NCI-H1092 (cell line): ENCODE measurements at places on chromosomes 12 and 14.

DNA sequence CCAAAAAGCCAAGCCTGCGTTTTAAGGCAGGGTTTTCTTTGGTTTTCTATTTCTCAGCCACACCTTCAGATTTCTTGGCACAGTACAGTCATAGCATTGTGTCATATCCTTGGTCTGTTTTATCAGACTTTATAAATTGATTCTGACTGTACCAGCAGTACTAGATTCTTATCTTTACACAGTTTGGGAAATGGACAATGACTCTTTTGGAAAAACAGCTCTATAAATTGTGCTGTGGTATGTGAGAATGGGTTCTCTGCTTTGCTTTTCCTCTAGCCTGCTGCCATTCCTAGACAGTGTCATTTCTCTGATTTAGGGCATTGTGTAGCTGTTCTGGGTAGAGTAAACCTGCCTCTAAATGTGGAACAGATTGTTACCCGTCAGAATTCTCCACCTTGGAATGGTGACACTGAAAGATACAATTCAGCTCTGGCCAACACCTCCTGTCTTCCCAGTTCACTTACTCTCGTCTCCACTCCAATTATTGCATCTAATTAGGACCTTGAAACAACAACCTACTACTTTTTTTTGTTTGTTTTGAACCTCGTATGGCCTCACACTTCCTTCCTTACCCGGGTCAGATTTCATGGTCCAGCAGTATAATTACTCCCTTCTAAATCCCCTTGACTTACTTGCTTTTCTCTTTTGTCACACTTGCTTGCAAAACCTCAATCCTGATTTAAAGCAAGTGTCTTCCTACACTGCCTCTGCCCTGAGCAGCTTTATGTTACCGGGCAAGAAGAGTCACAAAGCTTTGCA lies 226.3 kb downstream of the ERC1 start:
- DNase-seq, result no peak

DNA sequence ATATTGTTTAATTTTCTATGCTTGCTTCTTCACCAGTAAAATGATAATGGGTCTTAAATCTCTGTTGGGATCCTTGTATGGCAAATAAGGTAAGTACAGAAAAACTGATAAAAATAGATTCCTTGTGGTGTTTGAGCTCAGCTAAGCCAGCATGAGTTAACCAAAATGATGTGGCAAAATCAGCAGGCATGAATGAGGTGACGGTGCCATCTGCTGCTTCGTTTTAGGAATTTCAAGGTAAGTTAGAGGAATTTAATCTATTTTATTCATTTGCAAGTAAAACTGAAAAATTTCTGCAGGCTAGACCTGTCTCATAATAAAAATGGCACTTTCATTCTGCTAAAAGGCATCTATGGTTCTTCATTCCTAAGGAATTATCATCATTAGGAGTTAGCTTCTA lies 10.0 kb upstream of the CLEC7A start:
- no peak for DNase-seq

DNA sequence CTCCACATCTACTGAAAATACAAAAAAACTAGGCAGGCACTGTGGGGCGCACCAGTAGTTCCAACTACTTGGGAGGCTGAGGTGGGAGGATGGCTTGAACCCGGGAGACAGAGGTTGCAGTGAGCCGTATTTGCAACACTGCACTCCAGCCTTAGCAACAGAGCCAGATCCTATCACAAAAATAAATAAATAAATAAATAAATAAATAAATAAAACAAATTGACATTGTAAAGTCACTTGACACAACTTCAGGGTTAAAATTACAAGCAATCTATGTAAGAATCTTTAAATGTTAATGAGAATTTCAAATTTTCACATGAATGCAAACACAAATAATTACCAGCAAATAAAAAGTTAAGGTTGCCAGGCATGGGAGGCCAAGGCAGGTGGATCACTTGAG lies 11.1 kb downstream of the ATXN2 start:
- DNase-seq, result no peak

GRCh38 chr12:100141666-100141997 lies 1.0 kb downstream of the BLTP3B start:
- no peak for DNase-seq

GRCh38 chr12:47377414-47378221 lies 297.9 kb upstream of the AMIGO2 start:
- DNase-seq, result no peak

DNA sequence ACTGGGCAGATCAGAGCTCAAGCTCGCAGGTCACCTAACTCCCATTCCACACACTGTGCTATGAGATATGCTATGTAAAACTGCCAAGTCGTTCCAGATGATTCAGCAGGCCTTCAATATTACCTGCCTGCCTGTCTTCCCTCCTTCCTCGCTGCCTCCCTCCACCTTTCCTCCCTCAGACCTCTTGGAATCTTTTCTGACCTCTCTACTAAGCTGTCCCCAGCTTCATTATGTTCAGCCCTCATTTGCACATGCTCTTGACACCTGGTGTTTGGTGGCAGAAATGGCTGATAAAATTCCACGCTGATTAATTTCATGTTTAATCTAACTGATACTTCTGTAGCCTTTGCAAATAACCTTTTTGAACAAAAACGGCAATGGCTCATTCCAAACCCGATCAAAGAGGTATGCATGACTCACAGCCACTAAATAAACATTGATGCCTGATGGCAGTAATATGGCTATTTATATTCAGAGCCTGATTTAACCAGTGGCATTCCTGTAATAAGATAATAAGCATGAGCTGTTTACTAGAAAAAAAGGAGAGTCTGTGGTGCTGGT lies 130.8 kb upstream of the EGLN3 start:
- DNase-seq, result no peak

DNA sequence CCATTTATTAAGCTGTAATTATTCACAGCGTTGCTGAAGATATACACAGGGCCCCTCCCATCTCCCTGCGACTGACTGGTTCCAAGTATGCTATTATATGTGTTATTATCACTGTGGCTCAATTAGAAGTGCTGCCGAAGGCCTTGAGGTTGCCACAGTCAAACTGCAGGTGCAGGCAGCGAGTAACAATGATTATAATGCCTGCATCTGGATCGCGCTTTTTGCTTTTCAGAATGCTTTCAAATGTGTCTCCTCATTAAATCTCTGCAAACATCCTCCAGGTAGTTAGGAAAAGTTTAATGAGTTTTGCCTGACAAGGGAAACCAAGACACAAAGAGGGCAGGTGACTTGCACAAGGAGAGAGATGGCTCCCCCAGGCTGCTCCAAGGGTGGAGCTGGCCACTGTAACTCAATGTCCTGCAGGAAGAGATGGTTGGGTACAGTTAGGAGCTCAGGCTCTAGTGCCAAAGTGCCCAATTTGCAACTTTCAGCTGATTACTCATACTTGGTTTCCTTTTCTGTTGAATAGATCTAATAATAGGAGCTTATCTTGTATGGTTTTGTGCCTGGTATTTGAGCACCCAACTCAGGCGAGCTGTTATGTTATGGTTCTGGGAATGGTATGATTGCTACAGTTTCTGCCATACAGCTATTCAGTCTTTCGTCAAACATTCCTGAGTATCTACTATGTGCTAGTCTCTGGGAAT lies 1.7 kb upstream of the SYNE3 start:
- no peak for DNase-seq

GRCh38 chr12:11897923-11898322 lies 172.8 kb upstream of the BCL2L14 start:
- DNase-seq, result no peak

GRCh38 chr12:10641735-10642500 lies 28.5 kb upstream of the MAGOHB start:
- no peak for DNase-seq

DNA sequence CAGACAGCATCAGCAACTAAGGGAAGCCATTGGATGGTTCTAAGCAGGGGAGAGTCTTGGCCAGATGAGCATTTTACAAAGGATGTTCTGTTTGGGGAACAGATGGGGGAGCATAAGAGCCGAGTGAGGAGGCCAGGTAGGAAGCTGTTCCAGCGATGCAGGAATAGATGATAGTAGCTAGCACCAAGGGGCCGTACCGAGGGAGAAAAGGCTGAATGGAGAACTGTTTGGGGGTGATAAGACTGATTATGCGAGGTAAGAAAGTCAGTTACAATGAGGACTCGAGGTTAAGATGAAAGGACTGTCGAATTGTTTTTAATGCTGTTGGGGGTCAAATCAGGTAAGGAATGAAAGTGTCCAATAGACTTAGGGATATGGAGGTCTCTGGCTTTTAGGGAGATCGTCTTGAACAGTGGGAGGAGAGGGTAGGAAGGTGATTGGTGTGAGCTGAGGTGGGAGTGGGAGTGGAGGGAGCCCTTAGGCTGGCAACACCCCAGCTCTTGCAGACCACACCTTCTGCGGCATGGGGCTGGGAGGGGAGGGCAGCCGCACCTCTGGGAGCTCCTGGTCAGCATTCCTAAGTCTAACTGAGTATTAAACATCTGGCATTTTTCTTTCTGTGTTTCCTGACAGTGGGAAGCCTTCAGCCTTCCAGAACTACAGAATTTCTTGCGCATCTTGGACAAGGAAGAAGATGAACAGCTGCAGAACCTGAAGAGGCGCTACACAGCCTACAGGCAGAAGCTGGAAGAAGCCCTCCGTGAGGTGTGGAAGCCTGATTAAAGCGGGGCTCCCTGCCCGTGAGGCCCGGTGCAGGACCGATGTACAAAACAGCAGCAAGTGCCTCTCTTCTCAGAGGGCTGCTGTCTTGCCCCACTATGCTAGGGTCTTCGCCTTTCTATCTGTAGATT lies 64.8 kb downstream of the GNS start:
- DNase-seq, result no peak

GRCh38 chr12:68349220-68349621 lies 17.1 kb upstream of the MDM1 start:
- no peak for DNase-seq

DNA sequence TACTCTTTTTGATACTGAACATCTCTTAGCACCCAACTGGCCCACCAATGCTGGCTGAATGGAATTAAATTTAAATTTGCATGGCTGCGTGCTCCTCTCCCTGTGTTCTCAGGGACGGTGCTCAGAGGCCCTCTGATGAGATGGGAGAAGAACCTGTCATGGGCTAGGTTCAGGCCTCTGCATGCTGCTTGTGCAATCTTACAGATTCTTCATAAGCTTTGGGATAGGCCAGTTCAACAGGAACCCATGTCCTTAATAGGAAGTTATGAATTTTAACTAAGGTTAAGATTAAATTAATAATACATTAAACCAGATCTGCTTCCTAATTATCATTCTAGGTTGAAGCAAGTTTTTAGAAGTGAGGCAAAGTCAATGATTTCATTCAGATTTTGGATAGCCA lies 119.7 kb upstream of the LRIG3 start:
- no peak for DNase-seq

DNA sequence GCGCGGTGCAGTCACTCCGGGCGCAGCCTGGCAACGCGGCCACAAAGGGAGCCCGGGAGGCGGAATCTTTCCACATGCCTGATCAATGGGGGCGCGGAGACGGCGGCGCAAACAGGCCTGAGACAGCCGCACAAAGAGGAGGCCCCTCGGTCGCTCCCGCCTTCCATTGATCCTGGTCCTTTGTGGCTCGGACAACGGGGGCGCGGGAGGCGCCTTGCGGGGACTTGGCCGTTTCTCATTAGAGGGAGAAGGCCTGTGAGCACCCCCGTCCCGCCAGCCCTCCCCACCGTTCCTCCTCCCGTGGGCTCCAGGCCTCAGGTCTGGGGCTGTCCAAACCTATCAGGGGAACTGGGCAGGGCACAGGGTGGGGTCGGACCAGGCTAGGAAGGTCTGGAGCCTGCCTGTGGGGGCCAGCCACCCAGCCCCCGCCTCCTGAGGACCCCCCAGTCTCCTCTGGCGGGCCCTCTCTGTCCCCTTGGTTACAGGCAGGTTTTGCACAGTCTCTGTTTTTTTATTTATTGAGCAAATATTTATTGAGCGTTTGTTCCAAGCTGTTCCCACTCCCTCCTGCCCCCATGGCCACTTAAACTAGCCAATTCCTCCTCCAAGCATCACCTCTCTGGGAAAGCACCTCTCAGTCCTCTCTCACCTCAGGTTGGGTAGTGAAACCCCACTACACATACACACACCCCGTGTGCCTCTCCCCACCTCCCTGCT lies 29.0 kb upstream of the MSI1 start:
- no peak for DNase-seq

- peak; percentile 63 for DNase-seq
These were observed 885.8 kb upstream of the TMEM132C start for GRCh38 chr12:127381043-127381668.

DNA sequence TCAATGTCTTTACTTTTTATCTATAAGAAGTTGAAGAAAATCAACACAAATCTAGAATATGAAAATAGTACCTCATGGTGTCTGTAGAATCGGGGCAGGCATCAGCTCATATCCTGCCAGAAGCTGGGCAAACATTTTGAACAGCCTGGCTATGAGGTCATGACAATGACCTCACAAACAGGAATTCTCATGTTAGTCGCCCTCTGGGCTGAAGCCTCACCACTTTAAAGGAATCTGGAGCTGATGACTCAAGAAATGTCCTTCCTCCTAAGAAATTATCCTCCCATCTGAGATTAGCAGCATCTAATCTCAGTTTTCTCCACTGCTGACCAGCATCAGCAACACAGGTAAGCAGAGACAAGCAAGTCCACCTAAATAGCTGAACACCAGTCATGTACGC lies 27.1 kb downstream of the CLIP1 start:
- DNase-seq, result no peak

DNA sequence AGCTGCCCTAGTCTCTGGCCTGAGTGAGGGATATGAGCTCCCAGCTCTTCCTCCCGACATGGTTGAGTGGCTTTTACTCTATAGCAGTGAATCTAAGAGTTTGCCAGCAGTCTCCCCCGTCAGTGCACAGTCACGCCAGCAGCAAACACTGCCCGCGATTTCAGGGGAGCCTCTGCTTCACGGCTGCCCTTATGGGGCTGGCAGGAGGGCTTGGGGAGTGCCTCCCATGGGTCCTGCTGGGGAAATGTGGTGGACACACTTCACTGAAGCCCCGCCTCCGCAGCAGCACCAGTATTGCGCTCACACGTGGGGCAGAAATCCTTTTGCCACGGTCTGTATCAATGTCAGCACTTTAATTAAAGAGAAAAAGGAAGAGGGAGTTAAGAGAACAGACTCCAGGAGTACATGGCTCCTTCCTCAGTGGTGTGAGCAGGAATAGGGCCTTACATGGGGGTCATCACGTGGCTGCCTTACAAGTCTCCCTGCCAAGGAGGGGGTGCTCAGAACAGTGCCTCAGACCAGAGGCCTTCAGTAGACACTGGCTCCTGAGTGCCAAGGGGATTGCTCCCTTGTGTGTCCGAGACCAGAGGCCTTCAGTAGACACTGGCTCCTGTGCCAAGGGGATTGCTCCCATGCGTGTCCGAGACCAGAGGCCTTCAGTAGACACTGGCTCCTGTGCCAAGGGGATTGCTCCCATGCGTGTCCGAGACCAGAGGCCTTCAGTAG lies 55.7 kb downstream of the SFSWAP start:
- no peak for DNase-seq

- DNase-seq, result no peak
These were observed 25.1 kb upstream of the CRIP2 start for GRCh38 chr14:105449276-105450122.

- no peak for DNase-seq
These were observed 219.5 kb upstream of the FKBP4 start for GRCh38 chr12:2575245-2575644.

DNA sequence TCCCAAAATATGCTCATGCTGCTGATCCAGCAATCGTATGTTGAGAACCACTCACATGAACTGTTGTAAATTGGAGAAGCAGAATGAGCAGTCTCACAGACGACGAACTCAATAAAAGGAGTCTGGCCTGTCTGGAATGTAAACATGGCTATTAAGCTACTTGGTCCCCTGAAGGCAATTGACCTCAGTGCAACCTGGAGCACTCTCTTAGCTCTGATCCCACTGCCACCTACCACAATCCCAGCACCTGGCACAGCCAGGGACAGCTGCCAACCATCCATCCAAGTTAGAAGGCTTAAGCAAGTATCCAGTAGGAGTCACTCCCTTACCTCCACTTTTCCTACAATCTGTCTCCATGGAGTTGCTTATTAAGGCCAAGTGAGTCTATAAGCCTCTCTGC lies 406.9 kb upstream of the CLEC14A start:
- DNase-seq, result no peak

- no peak for DNase-seq
These were observed 74.6 kb downstream of the DACT1 start for GRCh38 chr14:58712357-58712756.
